Stimulated activated CD8-positive, alpha-beta memory T cell treated with anti-CD3 and anti-CD28 coated beads, Interleukin-4, amount 100 ng/mL, for 1 hour (primary cell): ENCODE measurements at places on chromosomes 11 and 22.

GRCh38 chr22:44363013-44363979 is 50.5 kb upstream of the SHISAL1 start:
- DNase-seq: no peak

DNA sequence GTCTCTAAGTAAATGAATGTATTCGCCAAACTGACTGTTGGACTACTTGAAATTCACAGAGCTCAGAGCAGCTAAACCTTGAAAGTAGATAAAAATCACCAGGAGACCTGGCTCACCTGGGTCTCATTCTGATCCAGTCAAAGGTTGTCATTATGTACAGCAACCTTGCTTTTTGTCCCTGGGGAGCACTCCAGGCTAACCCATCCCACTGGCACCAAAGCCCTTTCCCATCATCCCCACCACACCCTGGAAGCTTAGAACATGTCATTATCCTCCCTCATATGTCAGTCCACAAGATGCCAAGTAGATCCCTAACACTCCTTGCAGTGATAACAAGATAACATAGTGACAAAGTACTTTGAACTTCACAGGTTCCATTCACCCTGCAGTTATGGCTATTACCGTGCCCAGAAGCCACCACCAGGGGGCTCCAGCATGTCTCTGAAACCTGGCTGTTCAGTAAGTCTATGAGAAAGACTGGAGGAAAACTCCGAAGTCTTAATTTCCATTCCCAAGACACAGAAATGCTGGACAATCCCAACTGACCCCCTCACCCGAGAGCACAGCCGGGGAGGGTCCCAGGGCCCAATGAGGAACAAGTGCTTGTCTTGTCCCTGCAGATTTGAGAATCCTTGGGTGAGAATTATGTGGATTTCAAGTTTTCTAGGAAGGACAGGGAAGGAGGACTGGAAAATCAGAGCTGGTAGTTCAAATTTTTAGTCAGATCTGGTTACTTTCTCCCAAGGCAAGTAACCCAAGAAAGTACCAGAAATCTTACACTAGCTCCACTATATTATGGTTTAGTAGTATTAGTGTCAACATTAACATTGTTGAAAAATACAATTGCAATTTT is 43.0 kb upstream of the USP47 start:
- peak; percentile 72 for DNase-seq

GRCh38 chr22:35226958-35227647 is 30.2 kb upstream of the HMGXB4 start:
- DNase-seq: no peak

- no peak for DNase-seq
These were observed 538.4 kb downstream of the FAM181B start for GRCh38 chr11:82195283-82195682.

GRCh38 chr11:17224727-17225126 is 16.9 kb upstream of the PIK3C2A start:
- DNase-seq: no peak

DNA sequence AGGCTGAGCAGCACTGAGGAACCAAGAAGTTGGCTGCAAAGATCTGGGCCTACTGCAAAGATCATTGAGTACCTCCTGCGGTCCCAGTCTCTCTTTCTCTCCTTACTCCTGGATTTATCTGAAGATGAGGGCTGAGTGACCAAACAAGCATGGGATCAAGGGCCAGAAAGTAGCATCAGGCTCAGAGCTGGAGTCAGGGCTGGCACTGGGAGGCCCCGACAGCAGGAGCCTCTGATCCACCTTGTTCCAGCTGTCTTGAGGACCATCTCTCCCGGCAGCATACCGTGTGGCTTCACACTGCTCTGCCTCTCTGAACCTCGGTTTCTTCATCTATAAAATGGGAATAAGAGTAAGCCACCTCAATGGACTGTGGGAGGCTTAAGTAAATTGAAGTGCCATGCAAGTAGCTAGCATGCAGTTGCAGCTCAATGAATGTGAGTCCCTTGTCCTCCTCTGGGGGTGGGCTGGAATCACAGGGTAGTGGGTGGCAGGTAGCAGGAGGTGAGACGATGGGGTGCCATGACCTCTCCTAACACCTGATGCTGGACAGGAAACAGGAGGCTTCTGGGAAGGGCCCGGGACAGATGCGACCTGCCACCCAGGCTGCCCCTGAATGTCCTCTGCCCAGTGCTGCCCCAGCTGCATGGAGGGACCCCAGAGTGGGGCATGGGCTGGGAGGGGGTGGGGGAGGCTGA is 52.5 kb upstream of the PRDM11 start:
- no peak for DNase-seq
